ENCODE measurements at places on chromosomes 6 and 20.

DNA sequence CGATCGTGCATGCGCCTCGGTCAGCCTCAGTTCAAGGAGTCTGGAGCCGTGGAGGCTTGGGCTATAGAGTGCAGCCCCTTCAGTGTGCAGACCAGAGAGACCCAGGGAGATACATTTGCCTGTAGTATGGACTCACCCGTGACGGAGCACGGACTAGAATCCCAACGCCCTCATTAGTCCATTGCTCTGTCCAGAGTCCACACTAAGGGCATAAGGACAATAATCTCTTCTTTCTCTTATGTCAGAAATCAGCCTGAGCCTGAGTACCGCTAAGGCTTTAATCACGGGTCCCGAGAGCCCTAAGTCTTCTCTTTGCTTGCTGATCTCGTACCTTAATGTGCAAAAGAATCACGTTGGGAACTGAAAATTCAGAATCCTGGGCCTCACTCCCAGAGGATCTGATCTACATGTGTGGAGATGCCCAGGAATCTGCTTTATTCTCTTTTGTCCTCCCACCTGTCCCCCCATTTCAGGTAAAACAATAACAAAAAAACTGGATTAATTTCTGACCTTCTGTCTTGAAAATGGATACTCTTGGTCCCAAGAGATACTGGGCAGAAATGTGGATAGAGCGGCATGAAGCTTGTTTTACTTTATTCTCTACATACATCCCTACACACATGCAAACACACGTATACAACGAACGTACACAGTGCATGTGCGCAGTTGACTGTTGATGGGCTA is 671 bp downstream of the BPHL start:
- DNase-seq: no peak

- DNase-seq: no peak
Observed at GRCh38 chr6:39153766-39154397, 38.9 kb upstream of the SAYSD1 start.

DNA sequence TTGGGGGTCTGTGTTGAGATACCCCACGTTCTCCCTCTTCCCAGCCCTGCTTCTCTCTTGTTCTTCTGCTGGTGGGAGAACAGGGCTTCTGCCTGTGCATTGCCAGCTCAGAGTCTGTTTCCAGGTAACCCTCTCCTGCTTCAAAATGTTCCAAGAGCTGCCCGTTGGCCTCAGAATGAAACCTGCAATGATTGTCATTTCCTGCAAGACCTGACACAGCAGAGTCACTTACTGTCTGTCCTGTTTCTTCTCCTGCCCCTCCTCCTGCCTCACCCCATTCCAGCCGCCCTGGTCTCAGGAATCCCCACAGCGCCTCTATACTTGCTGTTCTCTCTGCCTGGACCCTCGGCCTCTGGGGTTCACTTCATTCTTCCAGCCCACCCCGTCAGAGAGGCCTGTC is 81.4 kb upstream of the ARID1B start:
- no peak for DNase-seq

DNA sequence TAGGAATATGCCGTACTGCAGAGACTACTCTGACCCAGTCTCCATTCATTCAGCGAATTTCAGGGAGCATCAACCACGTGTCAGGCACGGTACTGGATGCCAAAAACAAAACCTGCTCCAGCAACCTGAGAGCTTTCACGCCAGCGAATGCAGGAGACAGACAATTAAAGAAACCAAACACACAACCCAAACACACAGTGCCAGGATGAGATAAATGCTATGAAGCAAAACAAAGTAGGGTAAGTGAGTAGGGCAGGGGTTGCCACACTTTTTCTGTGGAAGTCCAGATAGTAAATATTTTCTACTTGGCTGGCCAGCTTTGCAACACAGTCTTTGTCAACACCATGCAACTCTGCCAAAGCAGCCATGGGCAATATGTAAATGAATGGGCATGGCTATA is 10.0 kb downstream of the MOCS1 start:
- DNase-seq: no peak

GRCh38 chr20:40688129-40689099 is 622 bp downstream of the MAFB start:
- DNase-seq: no peak

DNA sequence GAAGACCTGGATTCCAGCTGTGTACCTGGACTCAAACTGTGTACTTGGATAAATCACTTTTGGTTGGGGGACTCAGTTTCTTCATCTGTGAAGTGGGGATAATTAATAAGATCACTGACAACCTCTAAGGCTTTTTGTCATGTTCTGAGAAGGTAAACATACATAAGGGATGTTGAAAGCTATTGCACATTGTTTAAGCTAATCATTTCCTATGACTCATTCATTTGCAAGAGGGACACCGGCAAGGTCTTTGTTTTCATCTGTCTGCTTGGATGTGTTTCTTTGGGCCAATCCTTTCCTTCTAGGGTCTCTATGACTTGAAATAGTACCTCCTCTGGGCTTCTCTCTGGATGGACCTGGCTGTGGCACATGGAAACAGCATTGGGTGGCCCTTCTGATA is 6.8 kb downstream of the PROKR2 start:
- no peak for DNase-seq

GRCh38 chr20:33915726-33916331 is 77.9 kb upstream of the RALY start:
- DNase-seq: peak; percentile 58

- DNase-seq: no peak
Observed at GRCh38 chr6:139378882-139379341, 4.5 kb upstream of the CITED2 start.

DNA sequence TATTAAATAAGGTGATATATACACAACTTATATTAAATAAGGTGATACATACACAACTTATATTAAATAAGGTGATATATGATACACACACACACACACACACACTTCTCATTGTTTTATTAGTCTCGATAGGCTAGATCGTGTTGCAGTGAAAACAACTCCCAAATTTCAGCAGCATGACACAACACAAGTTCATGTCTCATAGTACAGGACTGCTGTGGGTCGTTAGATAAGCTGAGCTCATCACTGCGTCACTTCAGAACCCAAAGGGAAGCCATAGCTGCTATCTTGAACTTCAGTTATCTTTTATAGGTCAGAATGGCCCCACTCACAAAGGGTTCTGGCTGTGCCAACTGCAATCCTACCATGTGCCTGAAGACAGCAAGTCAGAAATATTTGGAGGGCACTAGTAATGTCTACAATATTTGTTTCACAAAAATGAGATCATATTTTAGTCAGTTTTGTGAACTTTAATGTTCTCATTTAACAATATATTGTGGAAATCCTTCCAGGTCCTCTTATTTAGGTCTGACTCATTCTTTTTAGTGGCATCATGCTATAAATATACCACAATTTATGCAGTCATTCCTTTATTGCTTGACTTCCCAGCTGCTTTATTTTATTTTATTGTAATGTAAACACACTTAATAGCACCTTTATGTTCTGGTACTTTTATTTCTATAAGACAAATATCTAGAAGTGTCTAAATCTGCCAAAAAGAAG is 290.2 kb downstream of the PHACTR1 start:
- DNase-seq: no peak

GRCh38 chr20:33005132-33005566 is 916 bp upstream of the SUN5 start:
- peak; percentile 55 for DNase-seq

- no peak for DNase-seq
Observed at GRCh38 chr6:3282476-3283236, 23.9 kb downstream of the PSMG4 start.

GRCh38 chr6:2738373-2738979 is 12.2 kb downstream of the MYLK4 start:
- peak; percentile 64 for DNase-seq

DNA sequence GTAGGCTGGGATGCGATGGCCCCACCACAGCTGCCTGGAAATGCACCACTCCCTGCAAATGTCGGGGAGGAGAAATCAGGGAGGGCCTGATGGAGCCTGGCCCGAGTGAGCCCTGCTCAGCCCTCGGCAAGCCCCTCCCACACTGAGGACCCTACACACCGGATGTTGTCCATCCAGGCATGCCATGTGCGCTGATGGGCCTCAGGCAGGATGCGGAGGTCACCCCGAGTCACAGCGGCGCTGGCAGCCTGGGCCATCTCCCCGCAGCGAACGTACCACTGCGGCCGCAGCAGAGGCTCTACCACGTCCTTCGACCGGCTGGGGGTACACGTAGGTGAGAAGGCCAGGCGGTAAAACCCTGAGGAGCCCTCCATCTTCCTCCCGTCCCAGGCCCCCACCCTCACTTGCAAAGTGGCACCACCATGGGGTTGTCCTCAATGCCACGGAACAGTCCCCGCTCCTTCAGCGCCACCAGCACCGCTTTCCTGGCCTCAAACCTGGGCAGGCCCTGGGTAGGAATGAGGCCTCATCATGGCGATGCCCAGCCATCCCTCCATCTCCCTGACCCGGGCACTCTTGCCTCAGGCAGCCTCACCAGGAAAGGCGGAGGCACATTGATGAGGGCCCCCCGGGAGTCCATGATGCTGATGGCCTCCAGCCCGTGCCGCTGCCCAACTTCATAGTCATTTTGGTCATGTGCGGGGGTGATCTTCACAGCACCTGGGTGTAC is 5.2 kb upstream of the VWA7 start:
- DNase-seq: no peak

DNA sequence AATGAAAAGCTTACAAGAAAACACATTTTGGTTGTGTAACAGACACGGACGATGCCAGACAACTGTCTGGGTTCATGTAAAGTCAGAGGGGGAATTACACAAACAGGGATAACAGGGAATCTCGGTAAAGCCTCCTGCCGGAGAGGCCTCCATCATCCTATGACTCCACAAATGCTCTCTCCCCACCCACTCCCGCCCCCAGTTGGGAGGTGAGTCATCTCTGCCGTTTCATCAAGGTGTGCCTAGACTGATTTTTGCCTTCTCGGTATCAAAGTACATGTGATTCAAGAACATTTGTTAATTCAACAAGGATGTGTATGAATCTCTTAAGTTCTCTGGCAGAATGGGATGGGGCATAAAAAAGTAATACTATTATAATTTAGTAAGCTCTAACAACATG is 304.9 kb upstream of the PRDM1 start:
- DNase-seq: no peak
